ENCODE measurements at places on chromosomes 4 and X.

DNA sequence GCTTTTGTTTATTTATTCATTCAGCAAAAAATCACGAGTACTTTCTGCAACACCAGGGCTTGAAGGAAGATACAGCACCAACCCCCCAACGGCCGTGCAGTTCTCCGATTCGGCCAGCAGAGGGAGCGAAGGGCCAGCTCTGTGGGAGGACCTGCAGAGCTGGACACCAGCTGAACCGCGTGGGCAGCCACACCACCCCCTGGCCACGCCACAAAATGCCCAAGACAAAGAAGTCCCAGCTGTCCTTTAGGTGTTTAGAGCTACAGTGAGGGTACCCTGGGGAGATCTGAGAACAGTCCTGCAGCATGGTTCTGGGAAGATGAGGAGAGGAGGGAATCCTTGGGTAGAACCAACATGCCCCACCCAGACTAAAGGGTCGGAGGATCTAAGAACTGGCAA is 83.1 kb downstream of the RELL1 start:
- peak; percentile 97 for ATAC-seq

DNA sequence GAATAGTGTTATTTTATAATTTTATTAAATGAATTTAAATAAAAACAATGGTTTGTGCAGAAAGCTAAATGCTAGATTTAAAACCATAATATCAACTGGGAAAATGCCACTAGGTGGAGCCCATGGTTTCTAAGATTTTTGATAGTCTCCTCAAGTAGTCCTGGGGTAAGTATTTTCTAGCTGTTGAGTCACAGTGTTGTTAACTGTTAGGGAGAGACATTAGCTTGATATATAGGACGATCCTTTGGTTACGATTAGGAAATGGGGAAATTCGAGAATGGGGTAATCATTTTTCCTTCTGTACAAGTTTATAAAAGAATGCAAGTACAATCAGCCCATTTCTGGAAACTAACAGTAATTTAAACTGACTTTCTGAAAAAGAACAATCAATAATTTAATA is 378.4 kb downstream of the ANKRD50 start:
- peak; percentile 97 for ATAC-seq

- ATAC-seq = no peak
These were observed 198.8 kb downstream of the PPP3CA start for GRCh38 chr4:101148551-101148950.

DNA sequence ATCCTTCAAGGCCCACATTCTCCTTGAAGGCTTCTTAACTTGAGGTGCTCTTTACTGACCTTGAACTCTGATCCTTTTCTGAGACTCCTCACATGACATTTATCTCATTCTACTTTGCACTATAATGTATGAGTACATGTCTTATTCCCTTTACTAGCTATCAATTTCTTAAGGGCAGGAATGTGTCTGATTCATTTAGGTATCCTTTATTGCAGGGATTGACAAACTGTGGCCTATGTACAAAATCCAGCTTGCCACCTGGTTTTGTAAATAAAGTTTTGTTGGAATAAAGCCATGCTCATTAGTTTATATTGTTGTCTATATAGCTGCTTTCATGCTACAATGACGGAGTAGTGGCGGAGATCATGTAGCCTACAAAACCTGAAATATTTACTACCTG is 36.7 kb downstream of the SLC4A4 start:
- ATAC-seq = no peak

GRCh38 chr4:89108091-89108490 is 3.2 kb upstream of the TIGD2 start:
- ATAC-seq = no peak

DNA sequence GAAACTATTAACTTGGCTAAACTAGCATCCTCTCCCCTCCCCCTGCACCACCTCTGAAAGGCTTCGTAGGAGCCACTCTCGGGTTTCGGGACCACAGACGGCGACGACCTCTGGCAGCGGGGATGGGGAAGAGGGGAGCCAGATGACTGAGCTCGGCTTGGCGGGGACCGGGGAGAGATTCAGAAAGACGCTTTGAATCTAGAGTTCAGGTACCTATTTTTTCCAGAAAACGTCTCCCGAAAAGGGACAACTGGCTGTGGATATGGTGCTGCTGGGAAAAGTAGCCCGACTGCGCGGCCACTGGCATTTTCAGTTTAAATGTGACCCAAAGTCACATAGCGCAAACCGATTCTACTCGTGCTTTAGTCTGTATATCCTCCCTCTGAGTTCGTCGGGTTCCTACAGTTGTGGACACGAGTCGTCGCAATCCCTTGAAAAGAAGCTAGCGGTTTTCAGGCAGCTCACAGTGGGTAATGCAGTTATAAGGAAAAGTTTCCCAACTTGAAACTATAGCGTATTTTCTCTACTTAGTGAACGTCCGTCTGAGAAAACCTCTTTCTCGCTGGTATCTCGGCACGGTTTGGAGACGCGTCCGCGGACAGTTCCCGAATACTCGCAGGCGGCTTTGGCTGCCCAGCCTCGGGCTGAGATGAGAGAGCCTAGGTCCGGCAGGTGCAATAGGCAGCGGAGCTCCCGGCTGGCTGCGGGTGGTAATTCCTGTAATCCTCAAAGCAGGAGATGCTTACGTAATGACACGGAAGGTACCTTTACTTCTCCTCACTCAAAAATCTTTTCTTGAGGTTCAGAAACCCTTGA is 1.3 kb downstream of the PARM1 start:
- peak; percentile 48 for ATAC-seq

All from SK-N-SH treated with all-trans-retinoic acid at 6 μM for 48 hours (cell line).